ENCODE measurements at places on chromosomes 16 and 17.

DNA sequence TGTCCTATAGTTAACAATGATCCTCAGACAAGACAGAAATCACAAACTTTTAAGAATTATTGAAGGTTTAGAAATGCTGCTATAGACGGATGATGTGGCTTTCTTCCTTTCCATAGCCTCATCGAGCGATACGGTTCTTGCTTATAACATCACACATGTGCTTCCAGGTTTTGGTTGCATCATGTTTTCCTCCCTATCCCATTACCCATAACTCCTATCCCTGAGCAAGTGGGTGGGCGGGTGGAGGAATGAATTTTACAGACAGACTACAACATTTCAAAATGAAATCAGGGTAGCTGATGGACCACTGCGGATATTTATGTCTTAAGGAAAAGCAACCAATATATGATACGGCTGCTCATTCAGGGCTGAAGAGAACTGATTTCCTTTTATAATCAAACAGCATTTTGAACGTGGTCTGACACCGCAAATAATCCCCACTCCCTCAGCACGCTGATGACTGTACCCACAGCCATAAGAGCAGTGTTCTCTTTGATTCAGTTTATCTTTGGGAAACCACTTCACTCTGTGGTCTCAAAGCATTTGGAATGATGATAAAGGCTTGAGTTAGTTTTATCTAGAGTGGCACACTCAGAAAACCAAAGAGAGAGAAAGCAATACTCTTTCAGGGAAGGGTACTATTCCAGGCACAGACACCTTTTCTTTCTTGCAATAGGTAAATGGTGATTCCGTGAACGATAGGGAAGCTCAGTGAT, 4.6 kb upstream of the AKTIP start:
- peaks cover 2% of the 10 kb centered on the region for H3K36me3 ChIP-seq
- no peak overlapping the region for H3K4me3 ChIP-seq
- DNase-seq = no peak
- no peak overlapping the region for H3K27ac ChIP-seq
- no peaks in the 10 kb centered on the region for H3K27me3 ChIP-seq
- H3K4me1 ChIP-seq = peaks cover 64% of the 10 kb centered on the region

GRCh38 chr17:67517325-67517724, 140.2 kb downstream of the PITPNC1 start:
- no peak overlapping the region for H3K4me3 ChIP-seq
- no peaks in the 10 kb centered on the region for H3K27me3 ChIP-seq
- no peak overlapping the region for H3K27ac ChIP-seq
- DNase-seq = no peak
- H3K36me3 ChIP-seq = peaks cover 2% of the 10 kb centered on the region

GRCh38 chr16:82814059-82814458, 187.3 kb downstream of the CDH13 start:
- H3K4me1 ChIP-seq = no peaks in the 10 kb centered on the region
- no peaks in the 10 kb centered on the region for H3K36me3 ChIP-seq
- H3K27me3 ChIP-seq = peaks cover 3% of the 10 kb centered on the region
- DNase-seq = no peak
- H3K27ac ChIP-seq = no peak overlapping the region

DNA sequence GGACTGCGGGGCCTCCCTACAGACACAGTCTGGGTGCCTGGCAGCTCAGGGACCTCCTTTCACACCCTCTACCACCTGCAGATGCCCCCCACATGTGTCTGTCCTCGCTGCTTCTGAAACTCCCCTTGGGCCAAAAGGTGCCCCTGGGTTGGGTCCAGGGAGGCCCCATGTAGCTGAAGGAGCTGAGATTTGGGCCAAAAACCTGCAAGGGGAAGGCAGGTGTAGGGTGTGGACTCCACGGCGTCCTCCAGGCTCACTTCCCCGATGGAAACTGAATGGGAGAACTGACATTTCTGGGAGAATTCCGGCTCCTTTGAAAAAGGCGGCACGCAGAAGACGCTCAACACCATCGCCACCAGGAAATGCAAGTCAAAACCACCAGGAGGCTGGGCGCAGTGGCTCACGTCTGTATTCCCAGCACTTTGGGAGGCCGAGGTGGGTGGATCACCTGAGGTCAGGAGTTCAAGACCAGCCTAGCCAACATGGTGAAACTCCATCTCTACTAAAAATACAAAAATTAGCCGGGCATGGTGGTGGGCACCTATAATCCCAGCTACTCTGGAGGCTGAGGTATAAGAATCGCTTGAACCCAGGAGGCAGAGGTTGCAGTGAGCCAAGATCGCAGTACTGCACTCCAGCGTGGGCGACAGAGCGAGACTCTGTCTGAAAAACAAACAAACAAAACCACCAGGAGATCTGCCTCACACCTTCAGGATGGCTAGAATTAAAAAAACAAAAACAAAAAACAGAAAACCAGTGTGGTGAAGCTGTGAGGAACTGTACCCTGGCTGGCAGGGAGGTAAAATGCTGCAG, 13.2 kb upstream of the BAIAP2 start:
- peaks cover 33% of the 10 kb centered on the region for H3K4me1 ChIP-seq
- no peak overlapping the region for H3K4me3 ChIP-seq
- peaks cover under 1% of the 10 kb centered on the region for H3K36me3 ChIP-seq
- no peak for DNase-seq

- H3K36me3 ChIP-seq = peaks cover 44% of the 10 kb centered on the region
- DNase-seq = peak; percentile 79
- H3K27me3 ChIP-seq = no peaks in the 10 kb centered on the region
- H3K4me1 ChIP-seq = peaks cover 61% of the 10 kb centered on the region
These were observed 898 bp downstream of the TERF2IP start for GRCh38 chr16:75648265-75649076.

GRCh38 chr17:43372273-43372911, 26.4 kb upstream of the ARL4D start:
- no peaks in the 10 kb centered on the region for H3K27me3 ChIP-seq
- H3K36me3 ChIP-seq = no peaks in the 10 kb centered on the region
- H3K27ac ChIP-seq = no peak overlapping the region
- no peak overlapping the region for H3K4me3 ChIP-seq
- no peak for DNase-seq
- H3K4me1 ChIP-seq = peaks cover 36% of the 10 kb centered on the region

DNA sequence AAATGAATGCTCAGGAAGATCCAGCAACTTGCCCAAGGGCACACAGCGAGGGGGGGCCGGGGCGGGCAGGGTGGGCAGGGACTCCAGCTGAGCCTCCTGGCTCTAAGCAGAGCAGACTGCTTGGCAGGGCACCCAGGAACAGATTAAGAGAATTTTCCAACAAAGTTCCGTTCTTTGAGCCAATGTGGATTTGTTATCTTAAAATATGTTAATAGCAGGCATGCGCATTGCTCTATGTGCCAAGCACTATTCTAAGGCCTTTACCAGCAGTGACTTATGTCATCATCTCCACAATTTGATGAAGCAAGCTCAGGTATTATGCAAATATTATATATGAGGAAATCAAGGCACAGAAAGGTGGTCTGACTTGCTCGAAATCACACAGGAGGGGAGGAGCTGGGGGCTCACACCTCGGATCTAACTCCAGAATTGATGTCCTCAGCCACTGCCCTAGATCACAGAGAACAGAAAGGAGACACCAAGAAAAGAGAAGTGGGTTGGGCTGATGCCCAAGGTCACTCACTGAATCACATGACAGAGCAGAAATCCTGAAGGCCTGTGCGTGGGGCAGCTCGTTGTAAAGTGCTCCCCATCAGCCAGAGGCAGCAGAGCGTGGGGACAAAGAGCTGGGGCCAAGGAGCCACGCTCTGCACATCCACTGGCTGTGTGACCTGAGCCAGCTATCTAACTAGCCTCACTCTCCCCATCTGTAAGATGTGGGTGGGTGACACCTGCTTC, 23.2 kb upstream of the MEAK7 start:
- H3K4me1 ChIP-seq = peaks cover 22% of the 10 kb centered on the region
- no peaks in the 10 kb centered on the region for H3K27me3 ChIP-seq
- H3K27ac ChIP-seq = no peak overlapping the region

DNA sequence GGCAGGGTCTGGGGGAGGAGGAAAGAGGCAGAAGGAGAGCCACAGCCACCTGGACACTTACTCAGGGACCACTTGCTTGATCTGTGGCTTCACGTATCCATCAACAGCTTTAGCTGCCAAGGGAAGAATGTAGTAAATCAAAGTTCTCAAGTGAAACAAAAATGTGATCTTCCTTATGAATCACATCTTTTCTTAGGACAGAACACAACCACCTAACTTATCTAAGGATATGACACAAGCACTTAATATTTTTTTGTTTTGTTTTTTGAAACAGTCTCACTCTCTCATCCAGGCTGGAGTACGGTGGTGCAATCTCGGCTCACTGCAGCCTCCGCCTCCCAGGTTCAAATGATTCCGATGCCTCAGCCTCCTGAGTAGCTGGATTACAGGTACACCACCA, 8.4 kb upstream of the GHDC start:
- no peak for DNase-seq
- H3K27me3 ChIP-seq = no peaks in the 10 kb centered on the region
- no peak overlapping the region for H3K27ac ChIP-seq

Data from activated T-helper 1 cell treated with anti-CD3 and anti-CD28 coated beads, Interleukin-12 subunit alpha, Interleukin-12 subunit beta, Interleukin-2, Interleukin-4 antibody, amounts not matched to agents 30 ng/mL and 10 ng/mL and 1 ng/mL, durations not matched to agents 14 hours and 24 hours and 36 hours (primary cell).